Naive thymus-derived CD4-positive, alpha-beta T cell (primary cell): ENCODE measurements at places on chromosomes 5 and 9.

GRCh38 chr5:124735169-124735858 lies 11.1 kb downstream of the ZNF608 start:
- no peak for DNase-seq

DNA sequence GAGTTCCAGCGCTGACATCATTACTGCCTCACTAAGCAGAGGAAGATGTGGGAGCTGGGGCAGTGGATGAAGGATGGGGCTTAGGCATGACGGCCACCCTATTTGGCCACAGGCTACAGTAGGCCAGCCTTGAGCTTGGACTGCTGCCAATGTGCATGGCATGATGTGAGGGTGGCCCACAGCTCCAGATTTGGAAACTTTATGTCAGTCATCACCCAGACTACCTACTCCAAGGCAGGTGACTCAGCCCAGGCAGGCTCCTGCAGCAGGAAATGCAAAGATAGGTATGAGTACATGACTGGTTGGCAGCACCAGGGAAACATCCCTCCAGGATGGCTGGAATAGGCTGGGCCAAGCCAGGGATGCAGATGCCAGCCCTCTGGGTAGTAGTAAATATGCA lies 303.6 kb downstream of the SPOCK1 start:
- DNase-seq = no peak

DNA sequence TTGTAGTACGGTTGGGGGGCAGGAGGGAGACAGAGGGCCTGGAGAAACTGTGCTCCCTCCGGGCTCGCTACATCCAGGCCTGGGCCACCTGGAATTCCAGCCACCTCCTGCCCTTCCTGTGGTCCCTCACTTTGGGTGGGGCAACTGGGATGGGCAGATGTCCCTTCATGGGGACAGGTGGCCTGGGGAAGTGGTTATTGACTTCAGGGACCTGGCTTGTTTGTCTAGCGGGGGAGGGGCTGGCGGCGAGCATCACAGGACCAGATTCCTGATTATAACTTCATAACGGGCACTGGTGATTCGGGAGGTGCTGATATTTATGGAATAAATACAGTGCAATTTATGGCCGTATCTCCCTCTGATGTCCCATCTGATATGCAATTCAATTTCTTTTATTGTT lies 20.1 kb upstream of the LAMC3 start:
- DNase-seq = no peak

DNA sequence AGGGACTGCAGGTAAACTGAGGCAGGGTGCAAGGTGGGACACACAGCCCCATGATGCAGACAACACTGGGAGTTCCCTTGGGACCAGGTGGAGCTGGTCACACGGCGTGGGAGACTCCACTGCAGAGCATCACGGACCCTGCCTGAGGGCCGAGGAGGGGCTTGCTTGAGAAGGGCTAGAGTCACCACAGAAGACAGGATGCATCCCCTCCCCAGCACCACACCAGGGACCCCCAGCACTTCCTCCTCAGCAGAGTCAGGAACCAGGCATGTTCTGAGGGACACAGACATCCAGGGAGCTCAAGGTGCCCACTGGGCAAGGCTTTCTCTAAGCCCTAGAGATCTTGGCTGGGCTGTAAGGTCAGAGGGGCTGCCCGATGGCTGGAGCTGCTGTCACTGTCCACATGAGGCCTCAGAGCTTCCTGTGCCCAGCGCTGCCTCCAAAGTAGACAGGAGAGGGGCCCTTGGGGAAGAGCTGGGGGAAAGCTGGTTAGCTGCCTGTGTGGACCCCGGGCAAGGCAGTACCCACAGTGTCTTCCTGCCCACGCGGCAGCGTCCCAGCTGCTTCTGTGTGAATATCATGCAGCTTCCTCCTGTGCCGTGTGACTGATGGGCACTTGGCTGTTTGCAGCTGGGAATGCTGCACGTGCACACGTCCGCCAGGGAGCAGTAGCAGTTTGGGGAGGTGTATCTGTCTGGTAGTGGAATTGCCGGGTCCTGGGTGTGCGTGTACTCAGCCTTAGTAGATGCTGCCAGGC lies 176.6 kb downstream of the CACNA1B start:
- DNase-seq = no peak

DNA sequence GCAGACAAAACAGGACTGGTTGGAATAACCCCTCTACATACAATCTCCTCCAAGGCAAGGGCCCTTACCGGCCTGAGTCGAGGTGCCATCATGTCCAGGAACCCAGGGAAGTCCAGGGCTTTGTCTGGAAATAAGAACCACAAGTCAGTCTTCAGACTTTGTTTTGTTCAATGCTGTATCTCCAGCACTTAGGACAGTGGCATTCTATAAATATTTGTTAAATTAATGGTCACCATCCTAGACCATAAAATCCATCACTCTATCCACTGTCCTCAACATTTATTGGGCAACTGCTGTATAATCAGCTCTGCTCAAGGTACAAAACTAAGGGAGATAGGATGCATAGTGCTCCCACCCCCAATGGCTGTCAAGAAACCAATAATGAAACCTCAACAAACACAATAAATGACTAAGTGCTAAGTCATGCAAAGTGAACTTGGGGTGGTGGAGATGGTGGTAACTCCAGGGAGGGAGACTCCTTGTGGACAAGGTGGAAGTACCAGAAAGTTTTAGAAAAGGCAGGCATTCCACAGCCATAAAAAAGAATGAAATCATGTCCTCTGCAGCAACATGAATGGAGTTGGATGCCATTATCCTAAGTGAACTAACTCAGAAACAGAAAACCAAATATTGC lies 5.0 kb downstream of the RELL2 start:
- DNase-seq = no peak

DNA sequence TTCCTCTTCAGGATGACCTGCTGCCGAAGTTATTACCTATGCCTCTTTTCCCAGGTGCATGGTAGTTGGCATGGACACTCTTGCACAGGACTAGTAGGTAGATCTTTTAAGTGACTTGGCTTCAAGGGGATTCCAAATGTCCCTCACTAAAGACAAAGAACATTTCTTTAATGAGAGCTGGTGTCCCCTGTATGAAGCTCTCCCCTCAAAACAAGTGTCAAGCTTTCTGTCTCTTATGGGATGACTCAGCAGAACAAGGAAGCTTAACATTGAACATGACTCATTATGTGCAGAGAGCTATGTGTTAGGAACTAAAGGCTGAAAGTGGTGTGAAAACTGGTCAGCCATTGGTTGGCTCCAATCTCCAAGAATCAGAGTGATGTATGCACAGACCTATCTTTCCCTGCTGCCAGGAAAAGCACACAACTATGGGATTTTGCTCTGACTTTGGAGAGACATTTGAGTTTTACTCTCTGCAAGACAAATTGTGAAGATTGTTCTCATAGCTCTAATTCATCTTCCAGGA lies 120.5 kb downstream of the PRDM6 start:
- no peak for DNase-seq

- peak; percentile 18 for DNase-seq
Observed at GRCh38 chr9:91423785-91424402, at the start of gene NFIL3. Gene NFIL3, minus strand, starts transcription at chr9:91423832. Its CDS starts 13,098 bp downstream, at chr9:91410734.

GRCh38 chr5:91416491-91416890 lies 33.4 kb upstream of the ARRDC3 start:
- no peak for DNase-seq

DNA sequence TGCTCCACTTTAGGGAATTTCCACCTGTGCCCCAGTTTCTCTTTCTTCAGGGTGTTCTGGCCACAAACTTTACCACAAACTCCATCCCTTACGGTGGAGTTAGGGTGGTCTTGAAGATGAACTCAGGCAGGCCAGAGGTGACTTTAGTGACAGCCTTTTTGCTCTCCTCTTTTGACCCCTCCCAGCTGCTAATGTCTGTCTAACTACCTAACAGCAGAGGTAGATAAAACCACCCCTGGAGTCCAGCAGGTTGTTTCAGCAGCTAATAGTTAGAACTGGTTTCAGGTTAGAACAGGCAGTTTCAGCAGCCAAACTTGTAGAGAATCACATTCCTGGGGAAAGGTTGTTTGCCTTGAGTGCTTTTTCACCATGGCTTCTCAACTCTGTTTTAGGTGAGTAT lies 971.3 kb upstream of the CDH18 start:
- no peak for DNase-seq

- no peak for DNase-seq
Observed at GRCh38 chr9:16899606-16900005, 29.1 kb upstream of the BNC2 start.

DNA sequence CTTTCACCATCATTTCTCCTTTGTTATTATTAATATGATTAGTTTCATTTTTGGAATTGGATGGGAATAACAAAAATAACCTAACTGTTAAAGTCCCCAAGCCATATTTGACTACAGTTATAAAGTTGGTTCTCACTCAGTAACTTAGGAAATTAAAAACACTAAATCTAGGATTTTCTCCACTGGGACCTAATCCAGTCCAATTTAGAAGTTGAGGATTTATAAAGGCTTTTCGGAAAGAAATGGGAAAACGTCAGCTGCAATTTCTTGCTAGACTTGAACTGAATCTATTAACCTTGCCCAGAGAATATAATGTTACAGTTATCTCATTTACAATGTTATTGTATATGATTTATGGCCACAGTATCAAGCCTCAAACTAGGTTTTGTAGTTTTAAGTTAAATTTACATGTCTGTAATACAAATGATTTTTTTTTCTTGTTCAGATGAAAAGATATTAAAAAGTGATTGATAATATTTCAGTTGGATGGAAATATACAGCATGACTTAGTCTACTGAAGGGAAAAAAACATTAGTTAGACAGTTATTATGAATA lies 524.3 kb upstream of the GRAMD2B start:
- no peak for DNase-seq

DNA sequence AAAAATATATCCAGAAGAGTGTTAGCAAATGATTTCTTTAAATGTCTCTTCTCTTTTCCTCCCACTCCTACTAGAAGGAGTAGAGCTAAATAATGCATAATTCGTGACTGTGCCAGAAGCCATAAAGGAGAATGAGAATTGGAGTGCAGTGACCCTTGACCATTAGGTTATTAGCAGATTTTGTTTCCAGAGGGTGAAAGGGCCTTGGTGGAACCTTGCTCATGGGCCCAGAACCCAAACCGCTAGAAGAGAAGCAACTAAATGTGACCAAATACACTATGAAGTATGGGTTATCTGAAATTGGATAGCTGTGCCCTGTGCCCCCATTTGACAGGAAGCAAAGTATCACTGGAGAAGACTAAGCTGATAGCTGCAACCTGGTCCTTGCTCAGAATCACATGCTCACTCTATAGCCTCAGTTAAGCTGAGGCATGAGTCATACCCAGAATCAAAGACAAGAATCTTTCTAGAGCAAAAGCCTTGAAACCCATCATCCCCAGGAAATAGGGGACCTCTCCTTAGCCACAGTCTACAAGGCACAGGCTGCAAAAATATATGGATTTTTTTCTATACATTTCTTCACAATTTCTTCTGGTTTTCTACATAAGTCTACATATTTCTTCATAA lies 36.3 kb downstream of the CAPSL start:
- DNase-seq = no peak

DNA sequence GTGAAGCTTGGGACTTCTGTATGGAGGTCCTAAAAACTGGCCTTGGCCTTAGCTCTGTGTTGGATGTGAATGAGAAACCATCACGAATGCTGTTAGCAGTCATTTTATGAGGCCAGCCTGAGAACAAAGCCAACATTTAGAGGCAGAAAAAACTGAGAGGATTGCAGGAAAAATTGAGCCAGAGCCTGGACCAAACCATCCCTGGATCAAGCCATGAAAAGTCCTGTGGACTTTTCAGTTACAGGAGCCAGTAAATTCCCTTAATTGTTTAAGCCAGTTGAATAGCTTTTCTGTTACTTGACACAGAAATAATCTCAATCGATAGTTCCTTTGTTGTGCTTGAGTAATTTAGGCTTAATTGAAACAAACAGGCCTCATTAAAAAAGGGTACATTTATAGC lies 42.6 kb upstream of the SPATA31D4 start:
- DNase-seq = no peak

GRCh38 chr5:176521699-176522263 lies 15.4 kb downstream of the RNF44 start:
- no peak for DNase-seq

DNA sequence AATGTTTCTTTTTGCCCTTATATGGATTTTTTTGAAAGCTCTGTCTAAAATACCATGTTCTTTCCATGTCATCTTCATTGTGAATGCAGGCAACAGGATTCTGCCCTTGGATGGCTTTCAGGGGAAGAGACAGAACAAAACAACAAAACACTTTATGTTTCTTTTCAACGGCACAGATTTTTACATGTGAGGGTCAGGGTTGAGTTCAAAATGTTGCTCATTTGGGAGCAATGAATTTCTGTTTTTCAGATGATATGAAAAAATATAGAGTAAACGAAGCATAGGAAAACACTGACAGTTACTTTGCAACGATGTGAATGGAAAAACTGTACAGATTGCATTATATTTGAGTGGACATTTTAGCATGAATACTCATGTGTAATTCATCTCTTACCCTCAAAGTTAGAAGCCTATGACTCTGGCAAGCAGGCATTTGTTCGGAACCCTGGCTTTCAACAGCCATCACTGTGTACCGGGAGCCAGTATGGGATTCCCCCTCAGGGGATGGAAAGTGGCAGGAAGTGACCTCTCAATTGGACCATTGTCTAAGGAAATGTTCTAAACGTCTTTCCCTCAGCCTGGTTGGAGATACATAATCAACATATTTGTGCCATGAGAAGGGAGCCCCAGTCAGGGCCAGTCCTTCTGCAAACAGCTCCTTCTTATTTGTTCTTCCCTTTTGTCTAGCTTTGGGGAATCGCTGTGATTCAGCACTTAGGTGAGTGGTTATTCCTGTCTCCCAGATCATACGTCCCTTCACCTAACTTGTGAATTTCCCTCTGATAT lies 153.9 kb upstream of the MEF2C start:
- DNase-seq = no peak

DNA sequence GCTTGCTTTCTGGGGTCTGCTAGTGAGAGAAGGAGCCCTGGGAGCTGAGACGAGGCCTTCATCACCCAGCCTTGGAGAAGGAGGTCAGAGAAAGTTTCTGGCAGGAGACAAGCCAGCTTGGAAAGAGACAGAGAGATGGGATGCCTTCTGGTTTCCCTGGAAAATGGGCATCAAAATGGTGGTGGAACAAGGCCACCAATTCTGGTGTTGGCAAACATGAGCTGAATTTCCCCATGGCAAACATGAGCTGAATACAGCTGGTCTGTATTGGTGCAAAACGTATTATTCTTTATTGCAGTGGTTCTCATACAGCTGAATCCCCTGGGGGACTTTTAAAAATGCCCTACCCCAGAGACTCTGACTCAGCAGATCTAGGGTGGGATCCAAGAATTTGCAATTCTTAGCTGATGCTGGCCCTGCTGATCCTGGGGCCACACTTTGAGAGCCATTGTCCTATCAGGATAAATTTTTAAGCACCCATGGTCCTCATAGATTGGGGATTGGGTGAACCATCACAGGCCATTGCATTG lies 39.1 kb upstream of the S1PR3 start:
- no peak for DNase-seq
